ENCODE measurements at places on chromosomes 11 and 22.

- no peak for DNase-seq
Observed at GRCh38 chr11:35463331-35463751, 44.0 kb upstream of the SLC1A2 start.

DNA sequence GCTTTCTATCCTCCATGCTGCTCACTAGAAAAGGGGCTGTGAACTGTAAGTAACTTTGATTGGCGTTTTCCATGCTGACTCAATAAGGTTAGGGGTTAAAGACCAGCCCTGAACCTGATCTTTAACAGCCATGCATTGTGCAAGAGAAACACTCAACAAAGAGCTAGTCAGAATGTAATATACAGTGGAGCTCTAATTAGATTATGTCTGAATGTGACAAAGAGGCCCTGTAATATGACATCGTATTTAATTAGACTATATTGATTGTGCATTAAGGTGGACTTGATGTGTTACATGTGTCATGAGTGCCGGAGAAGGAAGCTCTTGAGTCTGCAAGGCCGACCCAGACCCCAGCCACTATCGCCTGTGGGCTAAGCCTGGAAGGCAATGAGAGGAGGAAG is 70.5 kb downstream of the PKNOX2 start:
- no peak for DNase-seq

DNA sequence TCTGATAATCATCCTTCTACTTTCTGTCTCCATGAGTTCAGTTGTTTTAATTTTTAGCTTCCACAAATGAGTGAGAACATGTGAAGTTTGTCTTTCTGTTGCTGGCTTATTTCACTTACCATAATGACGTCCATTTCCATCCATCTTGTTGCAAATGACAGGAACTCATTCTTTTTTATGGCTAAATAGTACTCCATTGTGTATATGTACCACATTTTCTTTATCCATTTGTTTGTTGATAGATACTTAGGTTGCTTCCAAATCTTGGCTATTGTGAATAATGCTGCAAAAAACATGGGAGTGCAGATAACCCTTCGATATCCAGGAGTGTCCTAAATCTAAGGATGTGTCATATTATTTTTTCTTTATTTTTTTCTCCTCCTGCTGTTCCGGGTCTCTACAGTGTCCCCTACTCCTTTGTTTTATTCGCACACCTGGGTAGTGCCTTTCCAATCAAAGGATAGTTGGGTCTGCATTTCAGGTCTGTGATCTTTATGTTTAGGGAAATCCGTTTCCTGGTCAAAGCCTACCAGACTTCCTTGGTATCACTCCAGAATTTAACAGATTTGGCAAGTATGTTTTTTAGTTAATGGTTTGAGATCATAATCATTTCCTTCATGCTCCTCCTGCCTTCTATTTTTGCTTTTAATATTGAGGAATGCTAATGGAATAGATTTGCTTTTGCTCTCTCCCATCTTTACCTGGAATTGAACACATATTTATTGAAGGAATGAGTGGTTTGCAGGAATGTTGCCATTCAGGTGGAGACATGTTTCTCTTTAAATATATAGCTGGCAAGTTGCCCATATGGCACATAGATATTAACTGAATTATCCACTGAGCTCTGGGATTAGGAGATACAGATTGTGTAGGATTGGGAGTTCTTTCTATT is 53.7 kb downstream of the ARHGEF12 start:
- DNase-seq = no peak

DNA sequence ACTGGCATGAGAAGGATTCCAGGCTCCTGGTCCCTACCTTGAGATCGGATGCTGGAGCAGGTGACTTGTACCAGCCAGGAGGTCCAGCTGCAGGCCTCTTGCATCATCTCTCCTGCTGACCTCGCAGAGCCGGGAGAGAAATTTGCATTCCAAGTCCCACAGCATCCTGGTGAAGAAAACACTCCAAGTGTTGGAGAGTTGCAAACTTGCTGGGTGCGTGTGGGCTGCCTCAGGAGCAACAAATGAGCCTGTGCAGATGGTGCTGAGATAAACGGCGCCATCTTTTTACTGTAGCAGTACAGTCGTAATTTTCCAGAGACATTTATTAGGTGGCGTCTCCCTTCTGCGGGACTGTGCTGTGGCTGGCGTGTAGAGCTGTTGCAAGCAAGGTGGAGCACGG is 32.1 kb upstream of the ZBTB16 start:
- no peak for DNase-seq

DNA sequence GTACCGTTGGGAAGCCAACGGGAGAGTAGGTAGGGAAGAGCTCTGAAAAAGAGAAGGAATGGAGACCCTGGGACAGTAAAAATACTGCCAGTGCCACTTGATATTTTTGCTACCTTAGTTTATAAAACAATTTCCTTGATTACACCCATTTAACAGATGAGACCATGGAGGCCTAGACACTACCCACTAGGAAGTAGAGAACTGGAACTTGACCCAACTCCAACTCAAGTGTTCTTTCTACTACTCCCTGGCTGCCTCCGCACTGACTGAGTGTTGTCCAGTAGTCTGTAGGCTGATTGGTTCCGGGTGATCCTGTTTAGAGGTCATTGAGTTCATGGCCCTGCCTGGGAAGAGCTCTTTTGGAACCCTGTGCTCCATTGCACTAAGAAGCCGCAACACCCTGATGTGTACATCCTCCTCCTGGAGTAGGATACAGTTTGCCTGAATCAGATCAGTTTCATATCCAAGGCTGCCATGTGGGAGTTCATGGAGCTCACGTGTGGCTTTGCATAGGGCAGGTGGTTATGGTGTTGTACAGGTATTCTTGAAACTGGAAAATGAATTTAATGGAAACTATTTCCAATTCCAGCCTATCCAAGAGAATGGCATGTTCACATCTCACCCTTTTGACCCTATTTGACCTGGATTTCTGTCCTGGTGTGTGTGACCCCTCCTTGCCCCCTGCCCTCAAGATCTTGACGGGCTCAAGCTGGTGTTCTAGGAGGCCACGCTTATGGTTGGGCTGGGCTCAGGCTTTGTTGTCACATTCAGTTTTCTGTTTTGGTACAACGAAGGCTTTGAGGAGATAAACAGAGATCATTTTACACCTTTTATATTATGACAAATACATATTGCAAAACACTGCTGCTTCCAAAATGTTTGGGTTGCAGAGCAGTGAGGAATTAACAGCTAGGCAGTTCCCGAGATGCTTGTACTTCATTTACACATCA is 102.2 kb upstream of the NNMT start:
- no peak for DNase-seq

- peak; percentile 79 for DNase-seq
Observed at GRCh38 chr22:19120829-19121630, 1.2 kb downstream of the DGCR2 start.

- DNase-seq = no peak
Observed at GRCh38 chr11:112634551-112634950, 326.7 kb upstream of the NCAM1 start.

DNA sequence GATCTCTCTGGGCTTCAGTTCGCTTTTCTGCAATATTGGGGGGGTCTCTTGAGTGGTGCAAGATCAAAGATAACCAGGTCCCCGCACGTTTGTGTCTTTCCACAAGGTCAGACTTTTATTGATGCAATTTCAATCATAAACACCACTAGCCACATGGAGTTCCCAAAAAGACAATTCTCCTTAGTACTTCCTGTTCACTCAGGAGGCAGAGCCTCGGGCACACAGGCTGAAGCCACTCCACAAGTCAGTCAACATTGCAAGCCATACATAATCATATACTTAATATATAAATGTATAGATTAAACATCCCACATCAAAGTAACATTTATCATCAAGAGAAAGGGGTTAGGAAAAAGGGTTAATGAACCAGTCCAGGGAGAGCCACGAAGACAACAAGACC is 12.0 kb downstream of the ST14 start:
- DNase-seq = no peak

- no peak for DNase-seq
Observed at GRCh38 chr11:11192541-11192940, 160.5 kb downstream of the CSNK2A3 start.

- no peak for DNase-seq
Observed at GRCh38 chr22:31230155-31230870, 18.2 kb downstream of the LIMK2 start.

DNA sequence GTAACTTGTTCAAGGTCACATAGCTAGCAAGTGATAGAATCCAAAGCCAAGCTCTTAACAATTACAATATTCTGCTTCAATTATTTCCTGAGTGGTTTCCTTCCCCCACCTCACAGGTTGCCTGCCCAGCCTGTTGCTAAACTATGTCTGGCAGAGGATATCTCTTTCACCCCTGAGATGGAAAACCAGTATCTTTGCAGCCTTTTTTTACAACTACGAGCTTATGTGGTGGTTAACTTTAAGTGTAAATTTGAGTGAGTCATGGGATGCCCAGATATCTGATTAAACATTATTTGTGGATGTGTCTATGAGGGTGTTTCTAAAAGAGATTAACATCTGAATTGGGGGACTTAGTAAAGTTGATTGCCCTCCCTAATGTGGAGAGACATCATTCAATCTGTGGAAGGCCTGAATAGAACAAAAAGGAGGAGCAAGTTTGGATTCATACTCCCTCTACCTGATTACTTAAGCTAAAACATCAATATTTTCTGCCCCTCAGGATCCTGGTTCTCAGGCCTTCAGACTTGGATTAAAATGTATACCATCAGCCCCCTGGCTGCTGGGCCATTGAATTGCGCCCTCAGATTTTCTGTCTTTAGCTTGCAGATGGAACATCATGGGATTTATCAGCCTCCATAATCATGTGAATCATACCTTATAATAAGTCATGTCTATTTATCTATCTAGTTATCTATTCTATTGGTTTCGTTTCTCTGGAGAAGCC is 911.9 kb downstream of the METTL15 start:
- peak; percentile 14 for DNase-seq

DNA sequence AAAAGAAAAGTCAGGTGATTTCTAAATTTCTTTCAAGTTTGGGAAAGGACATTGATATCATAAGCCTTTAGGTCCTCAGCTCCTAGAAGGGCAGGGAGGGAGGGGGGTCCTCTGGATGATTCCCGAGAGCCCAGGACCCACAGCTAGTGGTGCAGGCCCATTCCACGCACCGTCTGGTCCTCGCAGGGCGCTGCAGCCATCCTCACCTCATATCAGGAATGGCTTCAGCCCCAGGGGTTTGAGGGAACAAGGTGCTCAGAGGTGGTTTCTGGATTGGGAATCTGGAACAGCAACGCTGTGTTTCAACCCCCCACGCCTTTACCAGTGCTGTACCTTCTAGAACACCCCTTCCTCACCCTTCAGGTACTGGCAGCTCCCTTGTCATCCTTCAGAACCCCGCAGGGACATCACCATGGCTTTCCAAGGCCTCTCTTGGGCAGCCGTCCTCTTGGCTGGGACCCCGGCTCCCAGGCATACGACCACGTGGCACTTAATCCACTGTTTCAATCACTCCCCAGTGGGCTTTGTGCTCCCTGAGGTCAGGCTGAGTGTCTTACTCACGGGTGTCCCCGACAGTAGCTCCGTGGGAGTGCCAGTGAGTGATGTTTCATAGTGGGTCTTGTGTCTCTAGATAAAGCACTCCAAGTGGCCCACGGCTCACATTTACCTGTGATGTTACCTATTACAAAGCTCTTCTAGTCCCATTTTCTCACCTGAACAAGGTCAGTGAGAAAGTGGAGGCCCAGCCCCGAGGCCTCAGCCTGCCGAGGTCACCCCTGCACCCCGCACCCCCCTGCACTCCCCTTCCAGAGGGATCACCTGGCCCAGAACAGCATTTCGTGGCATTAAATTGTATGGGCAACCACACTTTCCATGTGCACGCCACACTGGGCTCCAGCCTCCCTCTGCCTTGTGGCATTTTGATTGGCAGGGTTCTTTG is 93.9 kb downstream of the MORC2 start:
- no peak for DNase-seq

DNA sequence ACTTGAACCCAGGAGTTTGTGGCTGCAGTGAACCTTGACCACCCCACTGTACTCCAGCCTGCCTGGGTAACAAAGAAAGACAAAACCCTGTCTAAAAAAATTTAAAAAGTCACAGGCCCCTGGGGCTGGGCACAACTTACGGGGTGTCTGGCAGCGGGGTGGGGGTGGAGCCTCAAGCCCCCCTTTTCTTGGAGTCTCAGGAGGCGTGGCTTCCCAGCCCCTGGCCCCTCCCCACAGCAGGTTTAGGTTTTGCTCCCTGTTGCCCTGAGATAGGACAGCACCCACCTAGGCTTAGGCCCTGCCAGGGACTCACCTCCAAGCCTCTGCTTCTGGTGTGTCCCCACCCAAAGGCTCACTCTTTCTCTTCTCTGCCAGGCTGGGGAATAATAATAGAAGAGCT is 22.4 kb downstream of the MGAT3 start:
- no peak for DNase-seq

DNA sequence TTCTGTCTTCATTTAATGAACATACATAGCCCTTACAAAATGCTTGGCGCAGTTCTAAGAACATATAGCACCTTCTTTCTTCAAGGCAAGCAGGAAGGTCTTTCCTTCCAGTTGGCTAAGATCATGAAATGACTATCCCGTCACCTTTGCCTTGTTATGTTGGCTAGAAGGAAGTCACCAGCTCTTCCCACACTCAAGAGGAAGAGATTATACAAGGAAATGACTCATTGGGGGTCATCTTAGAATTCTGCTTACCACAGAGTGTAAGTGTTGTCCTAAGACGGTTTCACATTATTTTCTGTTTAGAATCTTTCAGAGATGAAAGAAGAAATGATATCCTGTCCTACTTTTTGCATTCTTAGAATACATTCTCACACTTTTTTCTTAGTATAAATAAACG is 808.0 kb upstream of the LUZP2 start:
- DNase-seq = no peak

GRCh38 chr11:125245299-125245698 is 80.7 kb downstream of the PKNOX2 start:
- DNase-seq = no peak

DNA sequence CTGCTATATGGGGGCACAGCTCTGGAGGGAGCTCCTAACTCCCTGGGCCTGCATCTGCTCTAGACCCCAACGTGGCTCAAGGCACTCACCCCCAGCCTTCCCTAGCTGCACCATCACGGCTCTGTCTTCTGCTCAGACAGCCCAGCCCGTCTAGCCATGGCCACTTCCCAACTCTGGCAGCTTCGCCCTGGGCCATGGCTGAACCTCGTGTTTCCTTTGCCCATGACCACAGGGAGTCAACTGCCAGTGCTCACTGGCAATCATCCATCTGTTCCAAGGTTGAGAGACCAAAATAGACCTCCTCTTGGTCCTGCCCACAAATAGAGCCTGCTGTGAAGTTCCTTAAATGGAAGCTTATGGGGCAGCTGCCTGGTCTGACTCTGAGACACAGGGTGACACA is 5.4 kb downstream of the LMO1 start:
- no peak for DNase-seq

- no peak for DNase-seq
Observed at GRCh38 chr11:115300660-115301428, 203.4 kb downstream of the CADM1 start.
